ENCODE measurements at places on chromosomes 6 and 20.

DNA sequence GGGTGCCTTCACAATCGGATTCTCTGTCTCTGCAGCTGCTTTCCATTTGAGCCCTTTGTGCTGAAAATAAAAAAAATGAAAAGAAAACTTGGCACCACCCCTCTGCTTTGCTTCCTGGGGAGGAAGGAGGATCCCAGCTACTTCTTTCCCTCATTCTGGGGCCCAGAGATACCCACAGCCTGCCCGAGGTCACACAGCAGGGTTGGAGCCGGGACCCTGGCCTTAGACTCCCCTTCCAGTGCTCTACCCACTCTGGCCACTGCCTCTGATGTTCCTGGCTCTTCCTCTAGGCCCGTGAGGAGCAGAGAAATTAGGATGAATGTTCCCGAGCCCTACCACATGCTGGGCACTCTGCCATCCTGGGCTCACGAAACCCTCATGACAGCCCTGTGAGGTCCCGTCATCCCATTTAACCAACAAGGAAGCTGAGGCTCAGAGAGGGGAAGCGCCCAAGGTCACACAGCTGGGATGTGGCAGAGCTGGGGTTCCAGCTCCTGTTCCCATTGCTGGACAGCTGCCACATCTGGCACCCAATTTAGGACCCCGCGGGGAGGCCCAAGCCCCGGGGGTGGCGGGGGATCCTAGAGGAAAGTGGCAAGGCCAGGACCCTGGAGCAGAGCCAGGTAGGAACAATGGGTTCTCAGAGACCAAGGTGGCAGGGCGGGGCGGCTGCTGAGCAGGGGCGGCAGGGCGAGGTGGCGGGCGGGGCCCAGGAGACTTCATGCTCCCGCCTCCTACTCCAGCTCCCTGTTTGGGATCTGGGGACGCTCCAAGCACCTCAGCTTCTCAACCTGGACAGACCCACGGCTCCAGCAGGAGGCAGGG is 76.6 kb downstream of the CEBPB start:
- no peak for DNase-seq

DNA sequence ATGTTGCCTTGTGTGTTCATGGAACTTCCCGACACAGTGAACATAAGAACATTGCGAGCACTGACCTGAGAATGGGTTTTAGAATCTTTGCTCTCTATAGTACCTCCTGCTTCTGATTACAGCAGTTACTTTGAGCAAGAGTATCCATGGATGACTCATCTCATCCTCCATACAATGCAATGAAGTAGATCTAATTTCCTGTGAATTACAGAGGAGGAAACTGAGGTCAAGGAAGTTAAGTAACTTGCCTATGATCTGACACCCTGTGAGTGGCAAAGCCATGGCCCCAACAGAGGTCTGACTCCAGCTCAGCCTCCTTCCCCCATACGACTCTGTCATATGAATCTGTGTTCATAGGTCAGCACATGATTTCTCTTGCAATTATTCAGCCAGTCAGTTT is 518.1 kb downstream of the TFAP2A start:
- DNase-seq, result no peak

DNA sequence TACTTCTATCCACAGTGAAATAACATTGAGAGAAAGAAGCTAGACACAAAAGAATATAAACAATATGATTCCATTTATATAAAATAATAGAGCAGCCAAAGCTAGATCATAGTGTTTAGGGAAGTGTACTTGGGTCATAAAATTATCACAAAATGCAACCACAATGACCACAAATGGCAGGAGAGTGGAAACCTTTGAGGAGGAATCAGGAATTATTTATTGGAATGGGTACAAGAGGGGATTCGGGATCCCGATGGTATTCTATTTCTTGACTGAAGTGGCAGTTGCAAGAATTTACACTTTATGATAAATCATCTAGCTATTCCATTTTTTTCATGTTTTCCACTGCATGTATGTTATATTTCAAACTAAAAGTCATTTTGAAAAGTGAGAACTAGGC is 76.1 kb downstream of the IPCEF1 start:
- no peak for DNase-seq

DNA sequence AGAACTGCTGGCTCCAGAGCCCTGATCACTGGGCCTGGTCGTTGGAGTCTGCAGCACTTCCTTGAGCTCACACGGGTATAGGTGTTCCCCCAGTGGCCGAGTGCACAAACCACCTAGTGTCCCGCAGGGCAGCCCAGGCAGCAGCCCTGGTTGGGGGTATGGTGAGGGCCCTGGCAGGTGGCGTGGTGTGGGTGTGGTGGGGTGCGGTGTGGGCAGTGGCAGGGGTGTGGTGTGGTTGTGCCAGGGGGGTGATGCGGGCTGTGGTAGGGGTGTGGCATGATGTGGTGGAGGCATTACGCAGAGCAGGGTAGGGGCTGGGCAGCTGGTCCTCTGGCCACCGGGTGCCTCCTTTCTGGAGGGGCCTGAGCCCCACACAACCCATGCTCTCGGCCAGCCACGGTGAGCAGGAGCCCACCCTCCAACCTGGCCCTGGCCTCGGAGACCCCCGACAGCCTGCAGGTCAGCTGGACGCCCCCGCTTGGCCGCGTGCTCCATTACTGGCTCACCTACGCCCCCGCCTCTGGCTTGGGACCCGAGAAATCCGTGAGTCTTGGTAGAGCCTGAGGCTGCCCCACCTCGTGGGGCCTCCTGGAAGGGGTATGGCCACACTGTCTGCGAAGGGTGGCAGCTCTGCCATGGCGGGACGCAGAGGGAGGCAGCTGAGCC is 20.5 kb downstream of the COL20A1 start:
- no peak for DNase-seq

- DNase-seq, result no peak
Measured at GRCh38 chr20:49835031-49835430, 22.4 kb downstream of the SLC9A8 start.

GRCh38 chr6:10347561-10348327 is 67.1 kb downstream of the TFAP2A start:
- no peak for DNase-seq

DNA sequence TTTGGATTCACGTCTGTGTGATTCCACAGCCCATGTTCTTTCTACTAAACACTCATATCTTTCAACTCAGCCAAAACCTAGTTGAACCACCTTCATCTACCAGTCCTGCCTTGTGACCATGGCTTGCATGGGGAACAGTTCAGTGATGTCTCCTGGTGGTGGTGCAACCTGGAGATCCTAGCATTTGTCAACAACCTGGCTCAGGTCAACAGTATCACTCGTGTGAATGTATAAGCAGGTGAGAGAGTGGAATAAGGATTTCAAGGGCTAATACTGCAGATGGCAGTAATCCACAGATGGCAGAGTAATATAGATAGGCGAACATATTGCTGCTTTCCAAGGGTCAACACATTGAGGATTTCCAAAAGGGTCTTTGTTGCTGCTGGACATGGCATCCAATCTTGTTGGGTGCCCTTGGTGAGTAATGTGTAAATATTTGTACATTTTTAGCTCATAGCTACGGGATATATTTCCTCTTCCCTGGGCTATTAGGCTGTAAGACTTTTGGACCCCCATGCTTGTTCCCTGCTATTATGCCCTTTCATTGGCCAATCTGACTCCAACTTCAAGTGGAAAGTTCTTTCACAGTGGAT is 13.4 kb downstream of the PBOV1 start:
- no peak for DNase-seq

- DNase-seq, result no peak
Measured at GRCh38 chr6:66421570-66421969, 714.5 kb upstream of the EYS start.

DNA sequence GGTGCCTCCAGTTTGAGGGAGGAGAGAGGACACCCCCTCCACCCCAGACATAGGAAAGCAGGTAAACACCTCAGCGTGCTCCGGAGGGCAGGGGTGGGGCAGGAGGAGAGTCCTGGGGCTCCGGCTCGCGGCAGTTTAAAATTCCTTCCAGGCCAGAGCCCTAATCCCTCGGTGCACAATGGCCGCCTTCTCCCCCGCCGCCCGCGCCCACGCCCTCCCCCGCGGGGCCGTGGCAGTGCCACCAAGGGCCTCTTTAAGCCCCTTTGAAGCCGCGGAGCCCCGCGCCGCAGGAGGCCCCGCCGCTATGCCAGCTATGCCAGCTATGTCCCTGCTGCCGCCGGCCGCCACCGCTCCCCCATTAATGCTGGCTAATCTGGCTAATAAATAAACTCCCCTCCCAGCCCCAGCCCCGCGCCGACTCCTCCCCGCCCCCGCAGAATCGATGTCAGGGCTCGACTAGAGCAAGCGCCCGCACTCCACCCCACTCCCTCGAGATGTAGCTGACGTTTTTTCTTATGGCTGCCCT is 125.1 kb downstream of the MRPL14 start:
- no peak for DNase-seq

DNA sequence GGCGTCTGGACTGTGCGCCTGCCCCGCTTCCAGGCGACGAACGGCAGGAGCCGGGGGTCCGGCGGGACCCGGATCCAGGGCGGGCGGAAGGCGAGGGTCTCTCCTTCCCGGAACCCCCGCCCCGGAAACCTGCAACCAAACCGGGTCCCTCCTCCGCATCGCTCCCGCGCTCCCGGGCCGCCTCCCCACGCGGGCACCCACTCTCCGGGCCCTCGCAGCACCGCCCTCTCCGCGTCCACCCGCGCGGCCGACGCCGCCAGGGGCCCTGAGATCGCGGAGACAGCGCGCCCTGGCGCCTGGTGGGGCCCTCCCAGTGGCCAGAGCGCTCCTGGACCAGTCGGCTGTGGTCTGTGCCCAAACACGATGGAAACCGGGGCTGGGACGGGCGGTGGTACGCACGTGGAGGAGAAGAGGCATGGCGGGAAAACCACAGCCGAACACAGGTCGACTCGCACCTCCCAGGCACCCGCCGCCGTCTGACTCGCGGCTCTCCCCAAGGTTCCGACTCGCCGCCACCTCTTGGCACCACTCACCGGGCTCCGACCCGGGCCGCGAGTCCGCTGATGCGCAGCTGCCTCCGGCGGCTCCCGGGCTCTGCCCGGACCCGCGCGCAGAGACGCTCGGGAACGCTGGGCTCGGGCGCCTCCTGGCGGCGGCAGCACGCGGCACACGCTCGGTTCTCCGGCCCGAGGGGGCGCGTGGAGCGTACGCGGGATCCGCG is 7.9 kb downstream of the NKX2-2 start:
- DNase-seq, result peak; percentile 58

GRCh38 chr6:75852721-75853120 is 103.7 kb downstream of the MYO6 start:
- DNase-seq, result no peak

- no peak for DNase-seq
Measured at GRCh38 chr6:39669207-39669972, 55.8 kb downstream of the KIF6 start.

DNA sequence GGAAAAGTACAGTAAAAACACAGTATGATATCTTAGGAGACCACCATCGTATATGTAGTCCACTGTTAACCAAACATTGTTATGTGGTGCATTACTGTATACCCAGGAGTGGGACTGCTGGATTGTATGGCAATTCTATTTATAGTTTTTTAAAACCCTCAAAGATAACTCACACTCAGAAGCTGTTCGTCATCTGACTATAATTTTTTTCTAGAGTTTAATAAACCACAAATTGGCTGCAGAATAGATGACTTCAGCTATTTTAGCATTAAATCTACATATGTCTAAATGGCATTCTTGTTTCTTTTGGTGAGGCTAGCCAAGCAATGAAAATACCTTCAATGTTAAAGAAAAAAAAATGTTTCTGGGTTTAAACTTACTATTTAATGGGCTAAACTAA is 134.2 kb upstream of the BMP5 start:
- DNase-seq, result no peak

- no peak for DNase-seq
Measured at GRCh38 chr6:168100011-168100802, 21.2 kb upstream of the FRMD1 start.

DNA sequence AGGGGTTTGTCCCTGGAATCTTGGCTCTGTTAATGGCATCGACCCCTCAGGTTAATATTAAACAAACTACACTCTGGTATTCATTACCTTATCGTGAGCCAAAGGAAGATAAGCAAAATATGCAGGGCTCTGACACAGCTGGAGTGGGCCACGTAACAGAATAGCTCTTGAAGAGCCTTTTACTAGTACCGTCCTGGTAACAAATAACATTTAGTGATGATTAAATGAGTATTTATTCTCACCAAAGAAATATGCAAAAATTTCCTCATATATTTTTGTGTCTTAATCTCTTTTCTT is 20.1 kb upstream of the UTRN start:
- DNase-seq, result no peak

GRCh38 chr6:158002951-158003853 is 21.5 kb downstream of the SYNJ2 start:
- DNase-seq, result no peak

GRCh38 chr20:58651946-58652605 is 993 bp downstream of the STX16 start:
- DNase-seq, result peak; percentile 49

- no peak for DNase-seq
Measured at GRCh38 chr20:12989586-12990115, 19.1 kb upstream of the SPTLC3 start.

GRCh38 chr20:23119456-23120216 is 33.5 kb upstream of the CD93 start:
- no peak for DNase-seq

GRCh38 chr20:52410182-52410647 is 218.6 kb upstream of the ZFP64 start:
- DNase-seq, result peak; percentile 36

GRCh38 chr6:135179372-135179771 is 1.7 kb upstream of the MYB start:
- DNase-seq, result no peak
